ENCODE measurements at places on chromosomes 7 and 10.

GRCh38 chr10:14801723-14802122 lies 27.0 kb upstream of the FAM107B start:
- no peak for DNase-seq

DNA sequence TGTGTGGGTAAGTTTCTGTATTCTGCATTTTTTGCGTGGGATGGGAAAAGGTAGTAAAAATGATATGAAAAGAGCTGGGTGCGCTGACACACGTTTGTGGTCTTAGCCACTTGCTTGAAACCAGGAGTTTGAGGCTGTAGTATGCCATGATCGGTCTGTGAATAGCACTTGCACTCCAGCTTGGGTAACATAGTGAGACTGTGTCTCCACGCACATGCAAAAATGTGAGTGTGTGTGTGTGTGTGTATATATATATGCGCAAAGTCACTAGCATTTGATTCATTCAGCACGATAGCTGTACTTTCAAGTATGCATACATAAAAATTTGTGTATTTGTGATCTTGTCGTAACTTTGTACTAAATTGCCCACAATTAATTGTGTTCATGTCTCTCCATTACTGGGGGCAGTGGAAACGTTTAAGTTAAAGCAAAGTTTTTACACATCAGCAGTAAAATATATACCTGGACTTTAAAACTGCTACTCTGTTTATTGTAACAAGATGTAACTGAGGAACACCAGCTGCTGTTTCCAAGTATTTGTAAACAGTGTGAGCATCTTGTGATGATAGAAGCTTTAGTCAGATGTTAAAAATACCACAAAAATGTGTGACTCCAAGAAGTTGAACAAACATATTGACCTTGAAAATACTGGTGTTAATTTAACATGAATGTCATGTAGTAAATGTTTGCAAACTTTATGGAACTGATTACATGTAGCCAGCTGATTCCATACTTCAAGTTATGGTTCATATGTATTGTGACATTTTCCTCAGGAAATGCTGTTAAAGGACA lies 1.6 kb downstream of the ZRANB1 start:
- no peak for DNase-seq

- no peak for DNase-seq
Measured at GRCh38 chr7:155108144-155108901, 38.2 kb downstream of the HTR5A start.

- no peak for DNase-seq
Measured at GRCh38 chr7:93402944-93403343, 170.8 kb downstream of the VPS50 start.

DNA sequence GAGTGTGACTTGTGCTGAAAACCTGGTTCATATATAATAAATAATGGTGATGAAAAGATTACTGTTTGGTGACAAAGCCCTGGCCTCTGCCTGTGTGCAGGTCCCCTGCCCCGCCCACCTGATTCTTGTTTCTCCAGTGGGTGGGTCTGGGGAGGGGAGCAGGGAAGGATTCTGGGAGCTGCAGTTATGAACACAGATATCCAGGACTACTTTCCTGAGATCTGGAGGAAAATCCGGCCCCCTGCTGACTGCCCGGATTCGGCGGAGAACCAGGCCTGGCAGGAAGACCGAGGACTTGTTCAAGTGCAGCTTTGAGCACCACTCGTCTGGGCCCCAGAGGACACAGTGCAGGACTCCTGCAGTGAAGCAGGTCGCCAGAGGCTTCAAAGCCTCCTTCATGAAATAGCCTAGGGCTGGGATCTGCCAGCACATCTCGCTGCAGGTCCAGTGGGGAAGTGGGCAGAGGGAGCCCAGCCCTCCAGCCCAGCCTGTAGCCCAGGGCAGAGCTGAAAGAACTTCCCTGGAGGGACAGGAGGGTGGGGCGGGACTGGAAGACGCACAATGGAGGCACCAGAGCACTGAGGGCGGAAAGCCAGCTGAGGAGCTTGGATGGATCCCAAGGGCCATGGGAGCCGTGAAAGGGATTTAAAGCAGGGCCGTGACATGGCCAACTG lies 7.0 kb downstream of the ATP6V0E2 start:
- no peak for DNase-seq

Measured in stimulated activated naive CD8-positive, alpha-beta T cell treated with anti-CD3 and anti-CD28 coated beads, Interleukin-15, amount 100 ng/mL, for 72 hours (primary cell).